Upper lobe of left lung (tissue), 6 donors: ENCODE measurements at places on chromosomes 7 and 10. TPM values are rescaled to one million over a fixed set of nuclear protein-coding genes. Genes with fewer than 3 reads are reported as not detected.

Gene LBX1
- total RNA-seq, result not detected

DNA sequence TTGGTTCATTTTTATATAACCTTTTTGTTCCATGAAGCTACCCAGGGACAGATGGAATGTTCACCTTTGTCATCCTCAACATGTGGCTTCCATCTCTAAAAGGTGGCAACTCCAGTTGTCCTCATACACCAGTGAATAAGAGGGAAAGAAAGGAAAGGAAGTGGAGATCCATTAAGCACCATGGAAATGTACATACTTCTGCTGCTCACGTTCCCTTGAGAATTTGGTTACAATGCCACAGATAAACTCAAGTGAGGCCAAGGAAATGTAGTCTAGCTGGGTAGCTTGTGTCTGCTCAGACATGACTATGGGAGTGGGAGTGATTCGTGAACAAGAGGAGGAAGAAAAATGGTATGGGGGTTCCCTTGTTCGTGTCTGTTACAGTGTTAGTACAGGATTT lies 237.1 kb upstream of the FAM3C start:
- DNase-seq, result no peak

- peak; percentile 23 for DNase-seq
Observed at GRCh38 chr7:80288175-80289122, 153.8 kb downstream of the GNAI1 start.

GRCh38 chr10:48506147-48506917 lies 98.5 kb downstream of the ARHGAP22 start:
- DNase-seq, result no peak

Gene WNT8B
- not detected for total RNA-seq

Gene IFT22
- 25.8 TPM for total RNA-seq

DNA sequence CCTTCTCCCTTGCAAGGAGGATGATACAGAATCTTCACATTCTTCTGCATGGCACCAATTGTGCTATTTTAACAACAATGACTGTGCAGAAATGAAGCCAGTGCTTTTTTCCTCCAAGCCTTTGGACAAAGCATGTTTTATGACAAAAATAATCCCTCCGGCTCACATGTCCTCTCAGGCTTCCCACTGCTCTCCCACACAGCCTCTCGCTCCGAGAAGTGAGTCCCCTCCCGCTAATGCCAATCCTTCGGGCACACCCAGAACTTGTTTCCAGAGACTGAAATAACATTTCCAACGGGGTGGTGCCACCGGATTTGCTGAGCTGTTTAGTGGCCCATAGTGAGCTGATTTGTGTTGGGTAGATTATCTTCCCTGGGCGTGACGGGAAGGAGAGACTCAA lies 35.8 kb downstream of the RBM17 start:
- DNase-seq, result no peak

Gene NXPH1
- not detected for total RNA-seq

Gene RADIL
- total RNA-seq, result 12.5 TPM

- DNase-seq, result no peak
Observed at GRCh38 chr7:20307119-20307518, 23.6 kb upstream of the ITGB8 start.

GRCh38 chr7:5469375-5470166 lies 45.9 kb upstream of the TNRC18 start:
- DNase-seq, result peak; percentile 67
